ENCODE measurements at places on chromosomes 6 and 20.

GRCh38 chr6:20866935-20867703, 332.9 kb downstream of the CDKAL1 start:
- DNase-seq, result no peak

- DNase-seq, result no peak
Measured at GRCh38 chr6:18601516-18602020, 214.4 kb downstream of the RNF144B start.

GRCh38 chr6:6950373-6951145, 157.2 kb upstream of the RREB1 start:
- DNase-seq, result no peak

DNA sequence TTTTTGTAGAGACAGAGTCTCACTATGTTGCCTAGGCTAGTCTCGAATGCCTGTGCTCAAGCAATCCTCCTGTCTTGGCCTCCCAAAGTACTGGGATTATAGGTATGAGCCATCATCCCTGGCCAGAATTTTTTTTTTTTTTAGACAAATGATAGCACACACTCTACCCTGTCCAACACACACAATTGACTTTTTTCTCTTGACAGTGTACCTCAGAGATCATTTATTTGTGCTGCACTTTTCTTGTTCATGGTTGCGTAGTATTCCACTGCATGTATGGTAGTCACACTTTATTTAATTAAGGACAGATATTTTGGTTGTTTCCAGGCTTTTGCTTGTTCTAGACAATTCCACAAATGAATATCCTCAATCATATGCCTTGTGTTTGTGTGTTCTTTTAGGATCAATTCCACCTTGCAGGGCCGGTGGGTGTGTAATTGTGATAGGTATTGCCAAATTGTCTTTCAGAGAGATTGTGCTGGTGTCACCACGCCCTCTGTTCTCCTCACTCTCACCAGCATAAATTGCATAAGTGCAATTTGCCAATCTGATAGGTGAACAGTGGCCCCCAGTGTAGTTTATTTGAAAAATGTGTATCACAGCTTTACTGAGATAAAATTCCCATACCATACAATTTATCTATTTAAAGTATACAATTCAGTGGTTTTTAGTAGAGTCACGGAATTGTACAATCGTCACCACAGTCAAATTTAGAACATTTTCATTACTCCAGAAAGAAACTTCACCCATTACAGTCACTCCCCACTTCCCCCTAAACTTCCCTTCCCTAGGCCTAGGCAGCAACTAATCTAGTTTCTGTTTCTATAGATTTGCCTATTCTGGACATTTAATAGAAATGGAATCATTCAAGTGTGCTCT, 20.1 kb downstream of the SRC start:
- no peak for DNase-seq

GRCh38 chr20:42391807-42392206, 773.6 kb upstream of the CHD6 start:
- DNase-seq, result no peak

GRCh38 chr6:111429571-111429970, 53.4 kb downstream of the REV3L start:
- DNase-seq, result no peak

- DNase-seq, result no peak
Measured at GRCh38 chr6:21733311-21733710, 139.8 kb downstream of the SOX4 start.

DNA sequence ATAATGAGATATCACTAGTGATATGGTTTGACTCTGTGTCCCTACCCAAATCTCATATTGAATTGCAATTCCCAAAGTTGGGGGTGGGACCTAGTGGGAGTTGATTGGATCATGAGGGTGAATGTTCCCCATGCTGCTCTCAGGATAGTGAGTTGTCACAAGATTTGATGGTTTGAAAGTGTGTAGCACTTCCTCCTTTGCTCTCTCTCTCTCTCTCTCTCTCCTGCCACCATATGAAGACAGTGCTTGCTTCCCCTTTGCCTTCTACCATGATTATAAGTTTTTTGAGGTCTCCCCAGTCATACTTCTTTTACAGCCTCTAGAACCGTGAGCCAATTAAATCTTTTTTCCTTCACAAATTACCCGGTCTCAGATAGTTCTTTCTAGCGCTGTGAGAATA, 1002.0 kb upstream of the ADGRB3 start:
- DNase-seq, result no peak

DNA sequence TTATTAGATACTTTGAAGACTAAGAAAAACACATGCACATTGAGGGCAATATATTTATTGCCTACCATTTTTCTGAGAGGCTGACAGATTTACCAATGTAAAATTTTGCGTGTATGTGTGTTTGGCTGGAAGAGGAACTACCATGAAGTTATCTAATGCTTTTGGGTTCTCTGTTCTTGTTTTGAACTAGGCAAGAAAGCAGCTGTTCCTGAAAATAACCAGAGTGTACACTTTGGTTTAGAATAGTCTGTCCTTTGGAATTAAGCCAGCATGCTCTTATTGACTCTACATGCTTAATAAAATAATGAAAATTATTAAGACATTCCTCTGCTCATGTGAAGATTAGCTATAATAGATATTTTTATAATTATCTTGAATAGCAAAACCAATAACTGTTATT, 129.2 kb downstream of the MYB start:
- DNase-seq, result no peak

DNA sequence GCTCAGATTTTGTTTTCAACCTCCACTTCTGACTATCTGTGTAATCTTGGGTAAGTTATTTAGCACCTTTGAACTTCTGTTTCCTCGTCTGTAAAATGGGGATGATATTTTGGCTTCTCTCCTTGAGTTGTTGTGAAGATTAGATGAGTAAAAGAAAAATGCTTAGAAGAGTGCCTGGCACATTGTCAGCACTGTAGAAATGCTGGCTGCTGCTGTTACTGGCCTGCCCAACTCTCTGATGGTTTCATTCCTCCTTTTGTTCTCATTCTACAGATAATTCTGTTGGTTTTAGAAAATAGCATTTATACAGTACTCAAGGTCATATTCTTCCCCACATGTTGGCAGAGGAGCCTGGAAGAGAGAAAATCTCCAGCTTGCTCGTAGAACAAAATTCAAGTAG, 547.2 kb upstream of the JAG1 start:
- no peak for DNase-seq

DNA sequence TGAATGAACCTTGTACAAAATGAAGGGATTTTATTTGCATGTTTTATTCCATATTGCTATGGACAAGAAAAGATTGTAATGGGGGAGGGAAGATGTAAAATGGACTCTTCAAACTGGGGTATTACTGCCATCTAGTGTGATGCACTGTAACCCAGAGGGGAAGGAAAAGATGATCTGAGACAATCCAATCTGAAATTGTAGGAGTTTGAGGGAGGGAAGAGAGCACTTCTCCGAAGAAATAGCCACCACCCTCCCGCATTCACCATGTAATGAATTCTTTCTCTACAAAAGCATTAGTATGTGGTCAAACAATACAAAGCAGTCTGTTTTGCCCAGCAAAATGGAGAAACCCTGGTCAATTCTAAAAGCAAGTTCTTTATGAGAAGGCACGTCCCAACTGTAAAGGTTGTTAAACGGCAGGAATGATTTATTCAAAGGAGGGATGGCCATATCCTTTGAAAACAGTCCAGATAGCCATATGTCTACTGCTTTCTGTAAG, 679.5 kb upstream of the NRSN1 start:
- no peak for DNase-seq

DNA sequence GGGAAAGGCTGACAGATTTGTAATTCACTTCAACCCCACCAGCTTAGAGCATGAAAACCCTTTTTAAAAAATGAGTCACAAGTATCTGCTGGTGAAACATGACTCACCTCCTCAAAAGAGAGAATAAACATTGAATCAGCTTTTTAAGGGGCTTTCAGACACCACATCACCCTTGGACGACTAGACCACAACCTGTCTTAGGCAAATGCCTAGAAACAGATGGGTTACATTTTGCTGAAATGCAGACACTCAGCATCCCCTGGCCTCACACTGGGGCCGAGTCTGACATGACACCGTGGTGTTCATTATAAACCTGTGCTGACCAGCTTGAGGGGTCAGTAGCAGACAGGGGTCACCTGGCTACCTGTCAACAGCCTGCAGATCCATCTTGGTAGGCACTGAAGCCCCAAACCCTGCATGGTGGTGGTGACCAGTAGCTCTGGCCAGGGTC, 175.3 kb upstream of the CST7 start:
- DNase-seq, result no peak

DNA sequence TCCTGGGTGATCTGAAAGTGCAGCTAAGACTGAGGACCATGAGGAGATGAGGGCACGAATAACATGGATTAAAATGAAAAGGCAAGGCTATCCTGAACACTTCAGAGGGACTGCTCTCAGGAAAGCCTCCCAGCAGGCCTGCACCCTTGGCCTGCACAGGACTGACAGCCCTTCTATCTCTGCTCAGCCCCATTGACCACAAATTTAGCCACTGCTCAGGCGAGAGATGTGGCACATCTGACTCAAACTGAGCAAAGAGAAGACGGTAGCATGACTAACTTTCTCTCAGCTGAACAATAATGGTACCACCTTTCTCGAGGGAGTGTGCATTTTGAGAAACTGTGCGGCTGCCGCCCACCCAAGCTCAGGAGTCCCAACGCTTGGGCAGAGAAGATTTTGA, 257.5 kb downstream of the ADGB start:
- no peak for DNase-seq

- no peak for DNase-seq
Measured at GRCh38 chr6:81694207-81694606, 58.3 kb downstream of the TENT5A start.

DNA sequence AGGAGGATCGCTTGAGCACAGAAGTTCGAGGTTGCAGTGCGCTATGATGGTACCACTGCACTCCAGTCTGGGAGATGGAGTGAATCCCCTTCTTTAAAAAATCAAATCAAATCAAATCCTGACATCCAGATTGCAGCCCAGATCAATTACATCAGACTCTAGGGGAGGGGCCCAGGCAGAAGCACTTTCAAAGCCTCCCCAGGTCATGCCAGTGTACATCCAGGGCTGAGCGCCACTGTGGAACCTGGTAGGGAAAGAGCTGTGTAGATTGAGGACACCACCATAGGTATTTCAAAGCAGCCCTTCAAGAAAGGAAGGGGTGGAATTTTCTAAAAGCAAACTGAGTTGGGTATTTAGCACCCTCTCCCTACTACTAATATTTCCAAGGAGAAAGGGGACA, 89.5 kb downstream of the PRND start:
- no peak for DNase-seq

DNA sequence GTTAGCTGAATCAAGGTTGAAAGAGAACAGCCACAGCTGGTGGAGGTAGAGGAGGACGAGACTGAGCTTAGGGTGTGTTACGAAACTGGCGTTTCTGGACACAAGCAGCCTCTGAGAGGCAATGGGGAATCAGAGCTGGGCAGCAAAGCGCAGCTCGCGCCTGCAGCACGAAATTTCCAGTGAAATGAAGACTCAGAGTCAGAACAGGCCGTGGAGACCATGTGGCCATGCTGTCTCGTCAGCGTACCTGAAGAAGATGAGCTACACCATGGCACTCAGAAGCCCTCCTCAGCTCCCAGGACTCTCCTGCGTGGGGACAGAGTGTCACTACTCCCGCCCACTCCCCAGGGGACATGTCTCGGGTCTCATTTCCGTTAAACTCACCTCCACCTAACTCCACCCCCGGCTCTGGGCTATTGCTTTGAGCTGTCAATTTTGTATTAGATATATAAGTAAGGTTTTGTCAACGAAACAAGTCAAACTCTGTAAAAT, 256.9 kb downstream of the ERMARD start:
- DNase-seq, result no peak

DNA sequence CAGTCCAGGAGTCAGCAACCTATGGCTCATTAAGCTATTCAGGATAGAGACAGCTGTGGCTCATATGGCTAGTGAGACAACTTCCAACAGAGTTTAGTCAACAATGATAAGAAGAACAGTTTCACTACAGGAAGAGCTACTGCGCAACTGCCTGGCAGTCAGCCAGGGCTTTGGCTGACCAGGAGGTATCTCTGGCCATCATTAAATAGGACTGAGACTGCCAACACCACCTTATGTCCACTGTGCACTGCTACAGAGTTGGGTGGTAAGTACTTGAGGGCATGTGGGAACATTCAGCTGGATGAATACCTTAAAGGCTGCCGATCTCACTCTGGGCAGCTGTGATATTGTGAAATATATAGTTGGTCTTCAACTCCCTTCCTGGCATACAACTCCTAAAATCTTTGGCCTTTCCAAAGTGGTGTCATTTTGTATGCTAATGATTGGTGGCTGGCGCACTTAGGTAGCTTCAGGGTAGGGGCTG, 52.2 kb upstream of the FAM83C start:
- no peak for DNase-seq

DNA sequence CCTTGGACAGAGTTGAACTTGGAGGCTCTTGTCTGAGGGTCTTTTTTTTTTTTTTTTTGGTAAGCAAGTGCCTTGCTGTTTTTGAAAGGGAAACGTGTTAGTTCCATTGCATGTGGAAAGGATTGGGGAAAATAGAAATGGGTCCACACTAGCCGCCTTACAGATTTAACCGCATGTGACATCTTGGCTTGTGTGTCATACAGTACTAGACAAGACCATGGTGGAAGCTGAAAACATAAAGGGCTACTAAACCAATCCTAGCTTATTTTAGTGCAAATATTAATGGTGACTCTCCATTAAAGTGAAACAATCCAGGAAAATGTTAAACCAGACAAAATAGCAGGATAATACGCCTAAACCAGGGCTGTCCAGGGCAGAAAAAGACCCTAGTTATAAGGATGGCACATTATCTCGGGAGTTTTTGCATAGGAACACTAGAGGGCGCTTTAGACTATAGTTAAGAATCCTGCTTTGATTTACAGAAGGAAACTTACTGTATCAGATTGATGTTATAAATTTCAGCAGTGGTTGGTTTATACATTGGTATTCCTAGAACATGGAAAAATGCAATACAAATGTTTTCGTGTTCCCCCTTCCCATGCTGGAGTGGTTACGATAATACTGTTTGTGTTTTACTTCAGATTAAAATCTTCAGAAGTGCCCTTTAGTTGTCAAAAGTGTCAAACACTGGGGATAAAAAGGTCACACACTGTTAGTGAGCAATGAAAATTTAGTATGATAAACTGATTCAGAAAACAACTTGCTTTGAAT, 59.8 kb upstream of the DEK start:
- no peak for DNase-seq

DNA sequence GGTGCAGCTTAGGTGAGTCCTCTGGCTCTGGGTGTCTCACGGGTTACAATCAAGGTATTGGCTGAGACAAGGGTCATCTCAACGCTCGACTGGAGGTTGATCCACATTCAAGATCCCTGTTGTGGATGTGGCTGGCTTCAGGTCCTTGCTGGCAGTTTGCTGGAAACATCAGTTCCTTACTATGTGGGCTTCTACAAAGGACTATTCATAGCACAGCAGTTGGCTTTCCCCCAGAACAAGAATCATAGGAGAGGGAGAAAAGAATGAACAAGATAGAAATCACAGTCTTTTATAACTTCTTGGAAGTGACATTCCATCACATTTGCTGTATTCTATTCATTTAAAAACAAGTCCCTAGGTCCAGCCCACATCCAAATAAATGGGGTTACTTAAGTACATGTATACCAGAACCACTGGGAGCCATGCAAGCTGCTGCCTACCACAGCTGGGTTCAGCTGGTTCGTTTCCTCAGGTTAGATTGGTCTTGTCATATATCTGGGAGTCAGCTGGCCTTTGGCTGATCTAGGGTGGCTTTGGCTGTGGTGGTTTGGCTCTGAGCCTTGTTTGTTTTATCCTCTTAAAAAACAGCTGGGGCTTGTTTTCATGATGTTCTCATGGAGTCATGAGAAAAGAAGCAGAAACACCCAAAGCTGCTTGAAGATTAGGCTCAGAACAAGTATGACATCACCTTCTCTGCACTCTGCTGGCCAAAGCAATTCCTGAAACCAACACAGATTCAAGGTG, 433.2 kb upstream of the SPTLC3 start:
- no peak for DNase-seq

GRCh38 chr6:109794201-109794923, 103.3 kb downstream of the FIG4 start:
- no peak for DNase-seq

All from activated naive CD4-positive, alpha-beta T cell (primary cell).